H9 (cell line): ENCODE measurements at places on chromosomes 3 and 15. TPM values are rescaled to one million over a fixed set of nuclear protein-coding genes. Genes with fewer than 3 reads are reported as not detected.

- no peak overlapping the region for H3K27ac ChIP-seq
- H3K36me3 ChIP-seq, result no peaks in the 10 kb centered on the region
- no peak for DNase-seq
- no peak overlapping the region for H3K4me3 ChIP-seq
- H3K4me1 ChIP-seq, result no peaks in the 10 kb centered on the region
Observed at GRCh38 chr3:72238010-72238691, 453.2 kb upstream of the PROK2 start.

- no peak for DNase-seq
- H3K36me3 ChIP-seq, result no peaks in the 10 kb centered on the region
- no peak overlapping the region for H3K4me3 ChIP-seq
- no peaks in the 10 kb centered on the region for H3K27me3 ChIP-seq
- no peaks in the 10 kb centered on the region; the same call in 1 of the 2 replicates for H3K4me1 ChIP-seq
Observed at GRCh38 chr3:141346418-141346817, 21.9 kb upstream of the ZBTB38 start.

- H3K36me3 ChIP-seq, result peaks cover 7% of the 10 kb centered on the region
- DNase-seq, result no peak
- no peaks in the 10 kb centered on the region for H3K27me3 ChIP-seq
- H3K27ac ChIP-seq, result no peak overlapping the region
- H3K4me1 ChIP-seq, result no peaks in the 10 kb centered on the region
Observed at GRCh38 chr15:77656294-77656693, 23.6 kb upstream of the LINGO1 start.

The ISLR2 gene
- 0.09 TPM in 2 replicates for total RNA-seq

The GNAT1 gene
- total RNA-seq, result 0.18 TPM in 1 of 2 replicates, not detected in the other
